AG08395 (cell line): ENCODE measurements at places on chromosomes 12 and 14.

GRCh38 chr12:114313910-114314309, 92.0 kb downstream of the TBX5 start:
- DNase-seq = no peak

DNA sequence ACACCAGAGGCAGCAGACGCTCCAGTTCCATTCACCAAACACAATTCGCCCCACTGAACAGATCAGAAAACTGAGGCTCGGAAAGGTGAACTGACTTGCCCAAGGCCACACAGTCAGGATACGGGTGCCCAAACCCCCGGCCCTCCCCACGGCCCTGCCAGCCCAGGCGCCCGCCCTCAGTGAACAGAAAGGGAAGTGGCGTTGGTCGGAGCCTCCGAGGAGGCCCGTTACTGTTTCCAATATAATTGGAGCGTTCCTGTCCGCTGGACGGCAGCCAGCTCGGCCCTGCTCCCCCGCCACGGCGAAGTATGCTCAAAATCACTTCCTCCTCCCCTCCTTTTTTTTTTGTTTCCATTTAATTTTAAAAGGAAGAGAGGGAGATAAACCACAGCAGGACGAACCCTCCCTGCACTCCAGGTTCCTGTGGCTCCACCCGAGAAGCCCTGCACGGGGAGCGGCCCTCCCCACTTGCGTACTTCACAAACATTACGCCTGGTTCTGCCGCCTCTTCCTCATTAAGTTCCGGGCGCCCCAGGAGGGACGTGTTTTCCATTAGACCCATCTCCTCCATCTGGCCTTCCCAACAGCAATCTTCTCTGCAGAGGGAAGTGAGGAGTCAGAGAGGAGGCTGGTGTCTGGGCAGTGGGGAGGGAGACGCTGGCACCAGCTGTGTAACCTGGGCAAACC, 61.1 kb downstream of the NCOR2 start:
- peak; percentile 52 for DNase-seq

GRCh38 chr14:93381644-93382043, 34.7 kb downstream of the COX8C start:
- no peak for DNase-seq

DNA sequence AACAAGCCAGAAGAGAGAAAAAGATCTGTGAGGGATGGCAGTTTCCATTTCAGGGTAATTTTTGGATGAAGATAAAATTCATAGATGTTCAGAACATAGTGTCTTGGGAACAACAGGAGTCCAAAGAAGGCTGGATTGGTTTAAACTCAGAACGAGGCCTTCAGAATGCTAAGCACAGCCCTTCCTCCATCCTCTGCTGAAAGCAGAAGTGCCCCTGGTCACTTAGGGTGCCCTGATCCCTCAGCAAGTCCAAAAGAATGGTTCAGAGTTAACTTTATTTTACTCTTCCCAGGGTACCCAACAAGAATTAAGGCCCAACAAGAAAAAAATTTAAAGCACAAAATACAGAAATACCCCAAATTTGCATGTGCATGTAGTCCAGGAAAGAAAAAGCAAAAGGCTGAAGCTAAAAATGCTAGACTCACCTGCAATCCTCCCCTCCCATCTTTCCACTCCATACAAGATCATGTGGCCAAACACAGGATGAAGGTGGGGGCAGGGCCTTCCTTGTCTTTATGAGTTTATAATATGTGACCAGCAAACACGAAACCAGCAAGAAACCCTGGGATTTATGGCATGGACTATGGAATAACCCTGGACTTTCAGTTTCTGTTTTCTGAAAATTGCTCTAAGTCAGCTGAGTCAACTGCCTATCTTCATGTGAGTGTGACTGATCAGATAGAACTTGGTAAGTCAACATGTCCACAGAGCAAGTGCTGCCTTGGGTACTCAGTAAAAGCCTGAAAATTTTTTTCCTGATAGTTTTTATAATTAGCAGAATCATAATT, 21.2 kb downstream of the MAX start:
- no peak for DNase-seq

DNA sequence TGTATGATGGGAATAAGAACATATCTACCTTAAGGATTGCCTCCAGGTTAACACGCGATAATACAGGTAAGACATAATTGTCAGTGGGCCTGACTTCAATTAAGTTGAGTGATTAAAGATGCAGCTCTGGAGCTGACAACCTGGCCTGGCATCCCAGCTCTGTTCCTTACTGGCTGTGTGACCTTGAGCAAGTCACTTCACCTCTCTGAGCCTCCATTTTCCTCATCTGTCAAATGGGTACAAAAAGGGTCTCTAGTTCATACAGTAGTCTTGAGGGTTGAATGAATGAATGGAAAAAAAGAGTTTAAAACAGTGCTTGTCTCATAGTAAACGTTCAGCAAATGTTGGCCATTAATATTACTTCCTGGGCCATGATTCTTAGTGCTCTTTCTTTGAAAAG, 213.9 kb downstream of the PHETA1 start:
- DNase-seq = no peak

- no peak for DNase-seq
Measured at GRCh38 chr12:30930238-30930637, 3.7 kb downstream of the TSPAN11 start.

- no peak for DNase-seq
Measured at GRCh38 chr14:93496856-93497741, 66.4 kb downstream of the UNC79 start.

- no peak for DNase-seq
Measured at GRCh38 chr12:93008044-93008778, 79.1 kb upstream of the EEA1 start.

- DNase-seq = no peak
Measured at GRCh38 chr12:19113464-19113863, 16.1 kb upstream of the PLEKHA5 start.

DNA sequence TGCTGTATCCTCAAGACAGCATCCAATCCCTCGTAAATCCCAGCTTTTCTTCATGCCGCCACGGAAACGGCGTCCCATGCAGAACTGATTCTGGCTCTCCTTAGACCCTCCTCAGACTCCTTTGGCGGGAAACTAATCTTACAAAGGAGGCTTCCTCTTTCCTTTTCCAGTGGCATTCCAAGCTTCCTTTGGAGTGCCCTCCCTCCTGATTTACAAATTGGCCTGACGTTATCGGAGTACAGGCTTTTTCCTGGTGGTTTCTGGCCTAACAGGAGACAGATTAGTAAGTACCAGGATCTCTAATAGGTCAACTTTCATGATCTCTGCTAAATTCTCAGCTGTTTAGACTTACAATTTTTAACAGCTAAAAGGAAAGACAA, 1.3 kb upstream of the ZDHHC17 start:
- DNase-seq = no peak
